ENCODE measurements at places on chromosomes 2 and 18.

DNA sequence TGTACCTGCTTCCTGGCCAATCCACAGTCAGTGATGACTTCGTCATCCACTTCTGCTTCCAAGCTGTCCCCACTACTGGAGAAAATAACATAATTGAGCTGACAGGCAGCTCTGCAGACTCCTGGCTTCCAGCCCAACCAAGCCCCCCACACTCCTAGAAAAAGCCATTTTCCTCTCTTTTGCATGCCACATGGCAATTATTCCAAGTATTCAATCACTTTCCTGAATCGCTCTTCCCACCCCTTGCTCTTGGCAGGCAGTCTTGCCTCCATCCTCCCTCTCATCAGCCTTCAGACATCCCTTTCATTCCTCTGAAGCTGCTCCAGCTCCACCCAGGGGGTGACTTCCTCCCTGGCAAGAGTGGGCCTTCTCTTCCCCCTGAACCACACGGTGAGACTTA lies 14.3 kb upstream of the ST8SIA5 start:
- no peak for DNase-seq

GRCh38 chr2:47069628-47070154 lies 85.4 kb downstream of the STPG4 start:
- no peak for DNase-seq

DNA sequence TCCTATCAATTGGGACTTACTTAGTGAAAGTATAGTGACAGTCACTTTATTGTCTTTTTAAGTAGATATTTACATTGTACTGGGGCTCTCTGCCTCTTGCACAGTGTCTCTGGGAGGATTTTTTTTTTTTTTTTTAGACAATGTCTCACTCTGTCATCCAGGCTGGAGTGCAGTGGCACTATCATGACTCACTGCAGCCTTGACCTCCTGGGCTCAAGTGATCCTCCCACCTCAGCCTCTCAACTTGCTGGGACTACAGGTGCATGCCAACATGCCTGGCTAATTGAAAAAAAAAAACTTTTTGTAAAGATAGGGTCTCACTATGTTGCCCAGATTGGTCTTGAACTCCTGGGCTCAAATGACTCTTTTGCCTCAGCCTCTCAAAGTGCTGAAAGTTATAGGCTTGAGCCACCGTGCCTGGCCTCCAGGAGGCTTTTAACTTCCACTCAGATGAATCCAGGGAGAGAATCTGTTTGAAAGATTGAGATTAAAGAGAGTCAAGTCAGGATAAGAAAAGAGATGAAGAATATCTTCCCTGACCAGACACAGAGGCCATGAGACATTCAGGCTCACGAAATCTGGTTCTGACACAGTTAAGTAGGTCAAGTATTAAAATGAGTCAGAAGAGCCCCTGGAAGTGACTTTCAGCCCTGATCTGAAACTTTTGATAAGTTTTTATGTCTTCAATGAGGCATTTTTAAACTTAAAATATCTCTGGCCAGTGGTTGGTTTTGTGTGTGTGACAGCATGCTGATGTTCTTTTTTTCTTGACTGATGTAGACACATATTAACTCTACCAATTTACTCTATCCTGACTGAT lies 18.3 kb downstream of the ARHGEF33 start:
- DNase-seq = no peak

GRCh38 chr2:82027921-82028615 lies 1723.5 kb upstream of the LRRTM1 start:
- DNase-seq = no peak

GRCh38 chr18:26536664-26537063 lies 11.7 kb downstream of the KCTD1 start:
- DNase-seq = no peak

GRCh38 chr2:57760381-57760801 lies 286.2 kb upstream of the VRK2 start:
- no peak for DNase-seq

DNA sequence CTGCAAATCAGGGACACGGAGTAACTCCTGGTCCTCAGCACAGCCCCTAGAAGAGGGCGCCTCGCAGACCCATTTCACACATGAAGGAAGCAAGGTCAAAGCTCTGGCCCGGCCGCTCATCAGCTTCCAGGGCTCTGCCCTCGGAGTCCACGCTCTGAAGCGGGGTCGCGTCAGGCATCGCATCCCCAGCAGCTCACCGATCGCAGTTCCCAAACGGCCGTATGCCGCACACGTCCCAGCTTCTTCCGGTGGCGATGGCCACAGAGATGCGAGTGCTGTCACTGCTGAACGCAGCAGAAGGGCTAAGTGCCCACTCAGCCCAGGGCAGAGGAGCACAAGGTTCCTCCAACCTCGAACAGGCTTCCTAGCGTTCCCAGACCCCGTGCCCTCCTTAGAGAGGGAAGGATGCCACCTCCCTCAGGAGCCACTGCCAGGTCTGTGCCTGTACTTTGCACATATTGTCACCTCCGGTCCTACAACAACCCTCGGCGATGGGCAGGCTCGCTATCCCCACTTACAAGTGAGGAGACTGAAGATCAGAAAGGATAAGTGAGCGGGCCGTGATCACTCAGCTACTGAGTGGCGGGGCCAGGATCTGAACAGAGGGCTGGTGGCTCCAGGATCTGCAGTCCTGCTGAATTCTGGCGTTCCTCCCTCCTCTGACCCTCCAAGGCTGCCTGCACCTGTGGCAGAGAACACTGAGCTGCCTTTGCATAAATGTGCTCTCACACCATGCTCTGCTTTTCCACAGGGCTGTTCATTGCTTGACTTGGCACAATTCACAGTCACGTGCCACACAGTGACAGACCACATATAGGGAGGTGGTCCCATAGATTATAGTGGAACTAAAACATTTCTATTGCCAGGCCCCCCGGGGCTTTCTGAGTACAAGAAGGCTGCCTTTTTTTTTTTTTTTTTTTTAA lies 71.4 kb downstream of the COPS8 start:
- DNase-seq = no peak

DNA sequence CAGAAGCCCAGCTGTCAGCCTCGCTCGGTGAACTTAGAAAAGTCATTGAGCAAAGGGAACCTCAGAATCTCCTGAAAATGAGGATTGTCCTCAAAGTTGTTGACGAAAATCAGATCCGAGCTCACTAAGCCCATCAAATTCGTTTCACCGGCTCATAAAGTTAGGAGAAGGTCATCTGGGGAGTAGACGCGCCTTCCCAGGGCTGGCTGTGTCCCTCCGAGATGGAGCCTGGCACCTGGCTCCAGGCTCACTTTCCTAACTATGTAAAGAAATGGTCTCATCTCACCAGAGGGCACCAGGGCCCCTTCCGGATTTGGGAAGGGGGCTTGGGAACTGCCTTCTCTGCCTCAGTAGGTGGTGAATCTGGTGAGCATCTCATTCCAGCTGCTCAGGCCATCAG lies 145.5 kb downstream of the PXDN start:
- DNase-seq = peak; percentile 4
